Naive B cell (primary cell): ENCODE measurements at places on chromosomes 4 and X. TPM values are rescaled to one million over a fixed set of nuclear protein-coding genes. Genes with fewer than 3 reads are reported as not detected.

GRCh38 chr4:84325625-84326024 lies 173.5 kb downstream of the NKX6-1 start:
- DNase-seq, result no peak

DNA sequence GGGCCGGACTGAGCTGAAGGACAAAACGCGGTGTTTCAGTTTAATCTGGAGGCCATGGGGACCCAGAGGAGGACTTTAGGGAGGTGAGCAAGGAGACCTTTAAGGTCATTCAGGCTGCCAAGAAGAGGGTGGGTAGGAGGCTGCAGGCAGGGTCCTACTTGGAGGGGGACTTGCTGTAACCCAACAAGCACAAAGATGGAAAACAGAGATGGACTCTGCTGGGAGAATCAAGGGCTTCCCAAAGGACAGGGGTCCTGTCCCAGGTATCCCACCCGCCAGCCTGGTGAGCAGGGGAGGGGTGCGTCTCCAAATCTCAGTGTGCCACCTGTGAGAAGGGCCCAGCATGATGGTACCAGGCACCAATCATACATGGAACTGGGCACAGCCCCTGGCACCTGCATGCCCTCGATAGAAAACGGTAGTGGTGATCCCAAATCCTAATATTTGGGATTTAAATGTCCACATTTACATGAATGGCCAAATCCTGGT lies 3.9 kb upstream of the HAUS3 start:
- no peak for DNase-seq

GRCh38 chr4:188783606-188784160 lies 644.4 kb downstream of the TRIML1 start:
- DNase-seq, result no peak

DNA sequence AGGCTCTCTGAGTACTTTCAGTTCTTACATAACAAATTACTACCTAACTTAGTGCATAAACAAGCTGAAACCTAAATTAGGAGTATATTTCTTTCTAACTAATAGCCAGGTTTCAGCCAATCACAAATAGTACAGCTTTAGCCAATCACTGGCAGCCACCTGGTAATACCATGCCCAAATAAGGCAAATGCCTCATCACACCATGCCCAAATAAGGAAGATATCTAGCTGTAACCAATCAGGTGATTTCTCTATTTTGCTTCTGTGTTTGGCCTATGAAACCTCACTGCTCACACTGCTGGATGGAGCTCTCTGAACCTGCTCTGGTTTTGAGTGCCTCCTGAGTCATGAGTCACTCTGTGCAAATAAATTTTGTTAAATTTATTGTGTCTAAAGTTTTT lies 113.5 kb downstream of the DDIT4L start:
- no peak for DNase-seq

The FAM236A gene
- polyA plus RNA-seq, result not detected

The RNF150 gene
- not detected for polyA plus RNA-seq
